ENCODE measurements at places on chromosomes 16 and 17.
A peak's percentile ranks its signal among the peaks of the same experiment; 100 is the strongest.

DNA sequence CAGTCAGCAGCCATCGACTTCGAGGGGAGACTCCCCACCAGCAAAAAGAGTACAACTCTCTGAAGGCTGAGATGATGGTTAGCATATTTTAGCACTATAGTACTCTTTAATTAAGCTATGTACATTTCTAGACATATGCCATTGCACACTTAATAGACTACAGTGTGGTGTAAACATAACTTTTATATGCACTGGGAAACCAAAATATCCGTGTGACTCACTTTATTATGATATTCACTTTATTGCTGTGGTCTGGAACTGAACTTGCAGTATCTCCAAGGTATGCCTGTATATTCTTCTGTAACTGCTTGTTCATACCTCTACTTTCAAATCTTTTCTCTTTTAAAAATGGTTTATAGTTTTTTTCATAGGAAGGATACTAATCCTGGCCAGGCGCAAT is 11.0 kb upstream of the NXPH3 start:
- no peak for DNase-seq

DNA sequence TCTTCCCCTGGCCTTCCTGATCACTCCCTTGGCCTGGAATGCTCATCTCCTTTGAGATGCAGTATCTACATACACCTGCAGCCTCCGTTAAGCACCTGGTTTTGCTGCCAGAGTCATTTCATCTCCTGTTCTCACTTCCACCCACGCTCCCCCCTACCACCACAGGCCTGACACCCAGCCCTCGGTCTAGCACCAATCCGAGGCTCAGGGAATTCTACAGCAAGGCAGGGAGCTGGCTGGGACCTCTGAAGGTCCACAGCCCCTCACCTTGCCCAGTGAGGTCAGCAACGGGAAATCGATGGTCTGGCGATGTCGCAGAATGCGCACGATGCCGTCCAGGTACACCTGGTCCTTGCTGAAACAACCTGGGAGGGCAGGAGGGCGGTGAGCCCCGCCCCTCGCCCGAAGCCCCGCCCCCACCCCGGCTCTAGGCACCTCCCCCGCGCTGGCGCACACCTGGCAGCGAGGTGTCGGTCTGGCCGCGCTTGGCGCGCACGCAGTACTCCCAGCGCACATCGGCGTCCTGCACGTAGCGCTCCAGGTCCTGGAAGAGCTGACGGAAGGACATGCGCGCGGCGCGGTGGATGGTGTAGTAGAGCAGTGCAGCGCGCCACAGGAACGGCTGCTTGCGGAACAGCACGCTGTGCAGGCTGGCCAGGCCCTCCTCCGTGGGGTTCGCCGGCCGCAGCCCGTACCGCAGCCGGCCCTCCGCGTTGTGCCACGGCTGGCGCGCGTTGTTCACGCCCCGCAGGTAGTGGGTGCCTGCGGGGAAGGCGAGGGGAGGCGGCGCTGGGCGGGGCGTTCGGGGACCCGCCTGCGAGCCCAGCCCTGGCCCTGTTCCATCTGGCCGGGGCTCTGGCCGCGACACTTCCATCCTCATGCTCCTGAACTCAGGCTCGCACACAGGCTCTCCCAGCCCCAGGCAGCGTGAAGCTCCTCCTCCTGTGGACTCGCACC is 5.7 kb downstream of the MATCAP1 start:
- DNase-seq, result no peak

DNA sequence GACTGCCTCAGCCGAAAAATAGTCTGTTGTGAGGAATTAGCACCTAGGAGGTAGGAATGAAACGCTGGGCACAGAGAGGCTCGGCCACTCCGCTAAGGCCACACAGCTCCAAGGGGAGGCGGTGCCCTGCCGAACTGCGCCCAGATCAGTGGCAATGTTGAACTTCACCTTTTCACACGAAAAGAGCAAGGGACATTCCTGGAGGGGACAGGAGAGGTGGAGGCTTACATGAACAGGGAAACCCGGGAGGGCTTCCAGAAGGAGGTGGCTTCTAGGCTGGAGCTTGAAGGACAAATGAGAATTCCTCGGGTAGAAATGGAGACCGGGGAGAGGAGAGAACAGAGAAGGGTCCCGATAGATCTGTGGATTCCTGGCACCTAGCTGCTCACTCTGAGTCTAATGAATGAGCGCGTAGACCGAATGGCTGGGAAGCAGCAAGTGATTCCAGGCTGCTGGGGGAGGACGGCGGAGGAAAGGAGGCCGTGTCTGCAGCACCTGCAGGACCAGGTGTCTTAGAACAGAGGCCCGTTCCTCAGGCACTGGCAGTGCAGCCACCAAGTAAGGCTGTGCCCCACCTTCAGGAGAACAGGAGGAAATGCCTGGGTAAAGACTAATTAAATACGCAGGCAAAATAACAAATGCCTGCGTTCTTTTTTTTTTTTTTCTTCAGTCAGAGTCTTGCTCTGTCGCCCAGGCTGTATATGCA is 722 bp upstream of the SLC38A10 start:
- DNase-seq, result peak; percentile 20

- no peak for DNase-seq
Measured at GRCh38 chr17:47726796-47727703, 6.0 kb upstream of the TBX21 start.

Measured in pulmonary artery endothelial cell (primary cell).